ENCODE measurements at places on chromosomes 3 and 15.

DNA sequence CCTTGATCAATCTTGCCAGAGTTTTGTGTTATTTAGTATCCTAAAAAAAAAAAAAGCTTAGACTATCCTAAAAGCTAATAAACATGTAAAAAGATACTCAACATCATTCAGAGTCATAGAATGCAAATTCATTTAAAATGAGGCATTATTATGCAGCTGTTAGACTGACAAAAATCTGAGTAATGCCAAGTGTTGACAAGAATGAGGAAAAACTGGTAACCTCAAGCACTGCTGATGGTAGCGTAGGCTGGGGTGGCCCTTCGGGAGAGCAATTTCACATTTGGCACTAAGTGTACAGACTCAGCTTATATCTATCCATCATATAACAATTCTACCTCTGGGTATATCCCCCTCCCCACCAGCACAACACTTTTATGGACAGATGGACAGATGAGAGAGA is 280.4 kb downstream of the RAP2B start:
- DNase-seq: no peak

- no peak for DNase-seq
Measured at GRCh38 chr3:9225268-9225667, 24.2 kb downstream of the SRGAP3 start.

DNA sequence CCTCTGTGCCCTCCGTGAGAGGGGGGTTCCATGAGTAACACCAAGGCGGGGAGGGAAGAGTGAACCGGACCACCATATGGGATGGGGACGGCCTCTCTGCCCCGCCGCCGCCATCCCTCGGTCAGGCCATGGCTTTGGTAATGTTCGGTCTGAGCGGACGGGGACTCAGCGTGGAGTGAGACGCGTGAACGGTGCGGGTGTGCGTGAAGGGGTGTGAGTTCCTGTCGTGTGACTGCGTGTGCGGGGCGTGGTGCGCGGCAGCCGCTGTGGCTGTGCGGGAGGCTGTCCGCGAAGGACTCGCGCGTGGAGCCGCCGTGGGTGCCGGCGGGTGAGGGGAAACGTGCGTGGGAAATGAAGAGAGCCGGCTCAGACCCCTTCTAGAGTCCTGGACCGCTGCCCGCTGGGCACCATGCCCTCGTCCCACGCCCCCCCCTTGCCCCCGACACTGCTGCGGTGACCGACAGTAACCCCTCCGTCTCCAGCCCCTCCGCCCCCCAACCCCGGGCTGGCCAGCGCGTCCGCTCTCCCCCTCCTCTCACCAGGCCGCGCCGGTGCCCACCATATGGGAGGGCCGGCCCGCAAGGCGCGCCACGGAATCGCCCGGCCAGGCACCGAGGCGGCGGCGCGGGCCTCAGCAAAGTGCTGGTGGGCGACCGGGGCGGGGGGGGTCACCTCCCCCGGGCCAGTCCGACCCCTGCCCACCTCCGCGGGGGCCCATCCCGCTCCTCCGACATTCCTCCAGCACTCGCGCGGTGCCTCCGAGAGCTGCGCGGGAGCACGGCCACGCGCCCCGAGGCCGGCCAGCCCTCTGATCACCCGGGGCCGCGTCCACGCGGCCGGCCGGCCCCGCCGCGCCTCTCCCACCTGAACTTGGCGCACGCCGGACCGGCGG is 589 bp downstream of the KLF15 start:
- no peak for DNase-seq

GRCh38 chr15:74982183-74982582 is 13.2 kb upstream of the SCAMP5 start:
- no peak for DNase-seq

- DNase-seq: no peak
Measured at GRCh38 chr3:152511904-152512303, 243.2 kb downstream of the MBNL1 start.
